ENCODE measurements at places on chromosomes 5 and 9.

DNA sequence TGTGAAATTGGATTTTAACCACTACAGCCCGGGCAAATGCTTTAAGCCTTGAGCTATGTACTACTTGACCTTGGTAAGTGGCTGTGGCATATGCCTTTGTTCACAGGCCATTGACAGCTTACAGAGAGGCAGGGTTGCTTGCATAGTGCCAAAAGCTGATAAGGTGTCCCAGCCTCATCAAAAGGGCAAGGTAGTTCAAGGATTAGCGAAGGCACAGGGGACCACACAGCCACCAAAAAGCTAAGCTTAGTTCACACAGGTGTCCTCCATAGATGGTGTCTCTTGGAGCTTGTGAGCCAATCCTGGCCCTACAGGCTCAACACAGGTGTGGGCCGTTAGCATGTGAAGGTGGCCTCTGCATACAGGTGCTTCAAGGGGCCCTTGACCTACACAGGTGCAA lies 86.8 kb downstream of the ZNF622 start:
- DNase-seq, result no peak

DNA sequence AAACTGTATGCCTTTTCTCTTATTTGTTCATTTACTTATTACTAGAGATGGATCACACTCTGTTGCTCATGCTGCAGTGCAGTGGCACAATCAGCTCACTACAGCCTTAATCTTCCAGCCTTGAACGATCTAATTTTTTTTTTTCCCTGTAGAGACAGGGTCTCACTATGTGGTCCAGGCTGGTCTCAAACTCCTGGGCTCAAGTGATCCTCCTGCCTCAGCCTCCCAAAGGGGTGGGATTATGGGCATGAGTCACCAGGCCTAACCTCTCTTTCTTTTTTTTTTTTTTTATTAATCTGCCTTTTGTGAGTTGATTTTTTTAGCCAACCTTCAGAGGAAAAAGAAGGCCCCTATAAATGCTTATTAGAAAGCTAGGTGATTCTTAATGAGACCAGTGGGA lies 303.0 kb downstream of the FBXL17 start:
- no peak for DNase-seq

GRCh38 chr5:40106847-40107246 lies 572.9 kb upstream of the PTGER4 start:
- DNase-seq, result no peak

- DNase-seq, result no peak
These were observed 53.3 kb downstream of the AOPEP start for GRCh38 chr9:94779693-94780290.

DNA sequence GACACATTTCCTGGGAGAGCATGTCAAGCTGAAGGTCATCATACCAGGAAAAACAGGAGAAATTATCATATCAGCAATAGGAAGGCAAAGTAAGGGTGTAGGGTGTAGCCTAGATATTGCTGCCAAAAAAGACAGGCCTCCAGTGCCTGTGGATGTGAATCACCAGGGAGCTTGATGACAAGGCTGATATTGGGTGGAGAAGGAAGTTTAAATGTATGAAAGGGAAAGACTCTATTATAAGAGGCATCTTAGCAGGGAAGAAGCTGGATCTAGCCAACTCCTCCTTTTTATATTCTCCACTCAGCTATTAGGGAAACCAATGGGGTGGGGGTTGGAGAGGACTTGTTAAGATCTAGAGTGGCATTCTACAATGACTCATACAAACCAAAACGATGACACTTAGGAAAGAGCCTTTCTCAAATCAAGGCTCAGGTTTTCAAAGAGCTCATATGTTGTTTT lies 13.4 kb upstream of the TXNDC8 start:
- DNase-seq, result no peak

GRCh38 chr9:589723-590122 lies 251.8 kb upstream of the DMRT1 start:
- DNase-seq, result no peak

- DNase-seq, result no peak
These were observed 3.8 kb downstream of the OLFML2A start for GRCh38 chr9:124780757-124781151.

GRCh38 chr5:40041452-40041851 lies 616.7 kb upstream of the DAB2 start:
- DNase-seq, result no peak

DNA sequence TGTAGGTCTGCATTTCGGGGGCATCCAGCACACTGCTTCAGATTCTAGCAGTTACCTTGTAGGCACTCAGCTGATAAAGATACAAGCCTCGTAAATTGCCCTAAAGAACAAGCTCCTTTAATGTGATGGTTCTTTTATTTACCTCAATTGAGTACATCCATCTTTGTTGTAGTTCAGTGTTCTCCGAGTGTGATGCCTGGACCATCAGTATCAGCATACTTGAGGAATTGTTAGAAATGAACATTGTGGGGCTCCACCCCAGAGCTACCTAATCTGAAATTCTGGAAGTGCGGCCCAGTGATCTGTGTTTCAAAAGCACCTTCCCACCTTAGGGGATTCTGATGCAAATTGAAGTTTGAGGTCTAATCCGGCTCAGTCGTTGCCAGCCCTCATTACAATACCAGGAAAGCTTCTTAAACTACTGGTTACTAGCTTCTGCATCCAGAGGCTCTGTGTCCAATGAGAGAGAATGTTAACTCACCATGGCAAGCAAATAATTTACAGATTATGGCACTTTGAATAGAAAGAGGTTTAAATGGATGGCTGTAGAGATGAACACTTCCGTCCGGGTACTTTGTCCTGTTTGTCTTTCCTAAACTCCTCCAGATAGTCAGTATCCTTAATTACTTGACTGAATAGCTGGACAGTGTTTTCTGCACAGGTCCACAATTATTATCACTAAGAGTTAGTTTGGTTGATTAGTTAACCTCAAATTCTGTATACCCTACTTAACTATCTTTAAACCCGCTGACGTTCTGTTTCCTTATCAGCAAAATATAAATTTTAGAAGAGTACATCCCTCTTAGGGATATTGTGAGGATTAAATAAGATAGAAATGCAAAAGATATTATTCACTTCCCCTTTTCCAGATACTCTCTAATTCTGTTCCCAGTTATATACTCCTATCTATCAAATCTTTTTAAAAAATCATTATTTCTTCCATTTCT lies 47.9 kb downstream of the RAI14 start:
- DNase-seq, result no peak

- DNase-seq, result no peak
These were observed 46.9 kb upstream of the GLDC start for GRCh38 chr9:6692433-6692832.

- no peak for DNase-seq
These were observed 3.9 kb upstream of the NKD2 start for GRCh38 chr5:1004461-1005248.

DNA sequence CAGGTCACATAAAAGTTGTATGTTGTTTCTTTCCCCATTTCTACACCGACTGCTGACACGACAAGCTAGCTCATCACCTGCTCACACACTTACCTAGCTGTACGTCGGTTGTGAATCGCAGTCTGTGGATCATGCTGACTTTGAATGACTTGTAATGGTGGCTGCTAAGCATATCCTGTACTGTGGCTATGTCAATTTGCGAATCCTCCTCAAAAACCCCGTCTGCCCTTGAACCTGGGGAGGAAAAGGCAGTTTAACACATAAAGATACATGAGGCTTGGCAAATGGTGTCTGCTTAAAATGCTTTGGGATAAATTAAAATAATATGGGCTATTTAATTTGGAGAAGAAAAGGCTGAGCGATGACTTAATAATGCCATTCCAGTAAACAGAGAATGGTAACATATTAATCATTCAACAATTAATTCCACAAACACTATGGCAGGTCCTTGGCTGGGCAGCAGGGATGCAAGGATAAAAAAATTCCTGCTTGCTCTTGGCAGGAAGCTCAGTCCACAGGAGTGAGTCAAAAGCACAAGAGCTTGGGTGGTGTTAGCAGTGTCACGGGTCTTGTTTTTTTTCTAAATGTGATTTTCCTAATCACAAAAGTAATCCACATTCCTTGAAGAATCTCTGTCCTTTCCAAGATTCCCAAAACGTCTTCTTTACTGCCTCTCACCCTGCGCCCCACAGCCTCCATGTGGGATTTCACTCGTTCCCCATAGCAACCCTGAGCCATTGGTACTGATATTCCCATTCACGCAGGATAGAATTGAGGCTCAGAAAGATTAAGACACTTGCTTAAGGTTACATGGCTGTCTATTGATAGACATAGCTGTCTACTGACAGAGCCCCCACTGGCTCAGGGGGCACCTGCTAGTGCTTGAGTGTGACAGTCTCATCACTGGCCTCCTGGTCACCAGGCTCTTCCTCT lies 222.4 kb downstream of the MAPKAP1 start:
- DNase-seq, result no peak

GRCh38 chr5:61251874-61252642 lies 80.0 kb upstream of the ZSWIM6 start:
- no peak for DNase-seq

All from stimulated activated CD4-positive, alpha-beta T cell treated with anti-CD3 and anti-CD28 coated beads, Interleukin-15, amount 100 ng/mL, for 1 hour (primary cell).